ENCODE measurements at places on chromosomes 5 and 9.

DNA sequence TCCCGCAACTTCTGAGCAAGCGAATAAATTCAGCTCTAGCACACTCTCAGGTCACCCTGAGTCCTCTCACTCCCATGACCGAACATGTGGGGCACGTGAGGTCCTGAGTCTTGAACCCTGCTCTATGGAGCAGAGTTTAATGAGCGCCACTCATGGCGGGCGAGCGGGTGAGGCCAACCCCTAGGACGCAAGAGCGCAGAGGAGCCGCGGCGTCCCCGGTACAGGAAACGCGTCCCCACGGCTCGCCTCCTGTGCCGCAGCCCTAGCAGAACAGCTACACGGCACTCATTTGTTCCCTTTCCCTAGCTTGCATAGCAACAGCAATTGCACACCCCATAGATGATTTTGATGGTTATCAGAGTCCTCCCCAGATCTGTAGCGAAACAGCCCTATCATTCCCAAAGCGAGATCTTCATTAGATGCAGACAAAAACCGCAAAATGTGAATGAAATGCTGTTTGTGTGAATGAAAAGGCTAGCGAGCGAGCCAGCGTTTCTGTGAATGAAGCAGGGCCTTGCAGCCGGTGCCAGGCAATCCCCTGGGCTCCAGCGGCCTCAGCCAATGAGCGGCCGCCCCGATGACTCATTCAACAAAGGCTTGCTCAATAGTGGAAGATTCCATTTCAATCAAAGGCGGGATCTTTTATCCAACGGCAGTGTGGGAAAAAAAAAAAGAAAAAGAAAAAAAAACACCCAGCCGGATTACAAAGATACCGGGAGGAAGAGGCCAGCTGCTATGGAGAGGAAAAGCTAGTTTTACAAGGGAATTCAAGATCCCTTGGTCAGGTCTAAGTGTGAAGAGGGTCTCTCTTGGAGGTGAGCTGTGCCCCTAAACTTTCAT is 1.5 kb upstream of the SHC3 start:
- DNase-seq: peak; percentile 92

DNA sequence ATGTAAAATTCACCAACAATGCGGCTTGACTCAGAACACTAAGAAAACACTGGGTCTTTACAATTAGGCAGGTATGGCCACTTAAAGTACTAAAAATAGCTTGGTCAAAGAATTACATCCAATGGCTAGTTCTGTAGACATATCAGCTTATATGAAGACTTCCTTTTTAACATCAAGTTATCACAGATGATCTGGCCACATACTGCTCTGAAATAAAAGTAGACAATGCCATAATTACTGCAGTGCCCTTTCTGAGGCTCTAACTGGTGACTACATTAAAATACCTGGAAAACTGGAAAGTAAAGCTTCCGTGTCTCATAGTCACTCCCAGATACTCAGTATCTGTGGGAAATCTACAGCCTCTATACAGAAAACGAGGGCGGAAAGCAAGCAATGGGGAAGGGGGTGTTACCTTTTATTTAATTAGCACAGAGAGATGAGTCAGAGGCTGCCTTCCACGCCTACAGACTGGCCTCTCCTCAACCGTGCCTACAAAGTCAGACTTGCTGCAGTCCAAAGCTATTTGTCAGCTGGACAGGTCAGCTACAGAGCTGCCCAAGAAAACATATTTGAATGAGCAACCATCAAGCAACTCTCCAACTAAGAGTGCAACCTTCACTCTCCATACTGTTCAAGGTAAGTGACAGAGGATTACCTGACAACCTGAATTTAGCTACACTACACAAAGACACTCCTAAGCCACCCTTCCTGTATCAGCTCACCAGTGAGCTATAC is 8.7 kb downstream of the SERINC5 start:
- DNase-seq: peak; percentile 89

- no peak for DNase-seq
Observed at GRCh38 chr5:177008716-177009115, 2.1 kb upstream of the UIMC1 start.

DNA sequence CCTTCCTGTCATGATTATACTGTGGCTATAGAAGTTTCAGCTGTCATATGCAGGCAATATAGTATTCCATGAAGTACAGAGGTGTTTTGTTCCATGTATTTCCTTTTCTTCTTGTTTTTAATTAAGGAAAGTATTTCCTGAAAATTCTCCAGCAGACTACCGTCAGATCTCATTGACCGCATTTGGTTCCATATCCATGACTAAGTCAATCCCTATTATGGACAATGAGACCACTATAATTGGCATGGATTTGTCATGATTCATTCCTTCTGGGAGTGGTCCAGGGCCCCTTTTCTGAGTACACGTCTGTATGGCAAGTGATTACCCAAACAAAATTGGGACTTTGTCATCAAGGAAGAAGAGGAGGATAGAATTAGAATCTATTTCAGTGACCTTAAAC is 283.2 kb upstream of the CLINT1 start:
- no peak for DNase-seq

DNA sequence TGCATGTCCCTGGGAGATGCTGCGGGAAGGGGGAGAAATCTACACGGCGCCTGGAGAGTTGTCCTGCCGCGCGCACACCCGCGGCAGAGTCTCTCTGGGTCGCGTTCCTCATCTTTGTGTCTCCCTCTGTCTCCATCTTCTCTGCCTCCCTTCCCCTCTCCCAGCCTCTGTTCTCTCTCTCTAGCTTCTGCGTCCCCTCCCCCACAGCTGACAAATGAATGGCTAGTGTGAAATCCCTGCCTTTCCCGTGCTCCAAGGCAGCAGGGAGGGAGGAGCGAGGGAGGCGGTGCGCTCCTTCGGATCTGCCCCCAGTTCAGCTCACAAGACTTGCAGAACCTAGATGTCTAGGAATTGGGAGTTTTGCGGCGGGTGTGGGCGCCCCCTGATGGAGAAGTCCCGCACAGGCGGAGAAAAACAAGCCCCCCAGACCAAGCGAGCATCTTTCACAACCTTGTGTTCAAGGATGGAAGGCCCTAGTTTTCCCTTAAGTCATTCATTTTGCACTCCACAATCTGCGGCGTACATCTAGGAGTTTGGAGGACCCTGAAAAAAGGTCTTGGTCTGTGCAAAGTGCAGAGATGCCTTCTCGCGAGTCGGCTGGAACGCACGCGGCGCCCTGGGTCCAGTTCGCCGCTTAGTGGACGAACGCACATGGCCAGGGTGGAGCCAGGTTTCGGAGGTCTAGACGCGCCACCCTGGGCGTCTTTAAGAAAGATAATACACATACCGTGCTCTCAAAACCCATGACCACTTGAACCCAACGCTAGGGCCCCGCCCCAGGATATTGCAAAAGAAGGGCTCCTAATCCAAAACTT is 2.0 kb downstream of the VCAN start:
- peak; percentile 99 for DNase-seq

- DNase-seq: no peak
Observed at GRCh38 chr9:37836386-37836785, 35.8 kb downstream of the DCAF10 start.

Measured in LHCN-M2 (cell line).